ENCODE measurements at places on chromosomes 2 and 18.

GRCh38 chr18:27871726-27872125, 305.2 kb downstream of the CDH2 start:
- DNase-seq = no peak

DNA sequence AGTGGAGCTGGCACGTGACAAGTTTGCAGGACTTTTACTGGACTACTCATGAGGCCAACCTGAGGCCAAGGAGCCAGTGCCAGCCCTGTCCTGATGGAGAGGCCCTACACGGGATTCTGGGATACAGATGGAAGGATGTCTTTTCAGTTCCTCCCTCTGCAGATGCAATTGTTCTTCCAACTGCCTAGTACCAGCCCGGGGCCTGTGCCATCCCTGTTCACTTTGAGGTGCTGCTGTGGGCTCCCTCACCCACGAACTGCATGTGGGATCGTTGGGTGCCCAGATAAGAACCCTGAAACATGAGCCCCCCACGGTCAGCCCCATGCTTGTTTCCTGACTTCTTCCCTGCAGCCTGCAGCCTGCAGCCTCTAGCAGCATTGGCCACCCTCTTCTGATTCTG, 25.3 kb upstream of the LAPTM4A start:
- DNase-seq = no peak

- DNase-seq = no peak
These were observed 312.4 kb downstream of the PLCL1 start for GRCh38 chr2:198116756-198117155.

- no peak for DNase-seq
These were observed 52.6 kb upstream of the ACMSD start for GRCh38 chr2:134785659-134786430.

GRCh38 chr18:22711192-22711685, 221.9 kb upstream of the RBBP8 start:
- no peak for DNase-seq

GRCh38 chr2:12300019-12300602, 416.6 kb upstream of the TRIB2 start:
- DNase-seq = no peak

- no peak for DNase-seq
These were observed 1100.8 kb downstream of the CNTNAP5 start for GRCh38 chr2:125125902-125126301.

GRCh38 chr2:203683932-203684556, 22.4 kb upstream of the CD28 start:
- DNase-seq = no peak

DNA sequence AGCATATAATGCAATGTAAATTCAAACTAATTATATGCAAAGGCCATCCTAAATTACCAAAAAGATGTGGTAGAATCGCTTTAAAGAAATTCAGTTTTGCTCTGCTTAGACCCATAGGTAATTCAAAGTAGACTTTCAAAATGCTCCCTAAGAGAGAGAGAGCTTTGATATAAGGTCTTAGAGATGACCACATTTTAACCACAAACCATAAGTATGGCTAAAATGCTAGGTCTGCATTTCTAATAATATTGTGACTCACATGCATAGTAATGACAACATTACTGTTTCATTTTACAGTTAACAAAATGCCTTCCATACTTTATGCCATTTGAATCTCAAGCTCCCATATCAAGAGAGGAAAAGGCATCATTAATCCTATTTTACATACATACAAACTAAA, 144.5 kb downstream of the RAD51AP2 start:
- no peak for DNase-seq

DNA sequence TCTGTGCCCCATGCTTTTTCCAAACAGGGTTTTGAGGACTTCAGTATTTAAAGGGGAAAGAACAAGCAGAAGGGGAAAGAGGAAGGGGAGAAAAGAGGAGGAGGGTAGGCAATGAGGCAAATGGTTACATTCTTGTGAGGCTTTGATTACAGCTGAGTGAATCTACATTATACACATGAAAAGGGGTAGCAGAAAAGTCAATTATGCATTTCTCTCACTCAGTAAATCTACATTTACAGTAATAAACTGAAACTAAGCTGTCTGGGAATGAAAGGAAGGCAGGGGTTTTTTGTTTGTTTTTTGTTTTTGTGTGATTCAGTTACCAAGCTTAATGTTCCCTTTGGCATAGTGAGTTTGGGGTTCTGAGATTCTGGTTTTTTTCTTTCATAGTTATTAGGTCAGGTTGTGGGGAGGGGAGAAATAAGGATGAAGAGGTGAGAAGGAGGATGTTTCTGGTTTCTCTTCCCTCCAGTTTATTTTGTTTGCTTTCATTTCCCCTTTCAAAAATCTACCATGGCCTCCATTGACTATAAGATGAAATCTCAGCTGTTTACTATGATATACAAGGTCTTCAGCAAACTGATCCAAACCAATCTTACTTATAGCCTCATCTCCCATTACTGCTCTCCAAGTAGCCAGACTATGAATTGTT, 18.7 kb downstream of the C18orf63 start:
- DNase-seq = no peak

DNA sequence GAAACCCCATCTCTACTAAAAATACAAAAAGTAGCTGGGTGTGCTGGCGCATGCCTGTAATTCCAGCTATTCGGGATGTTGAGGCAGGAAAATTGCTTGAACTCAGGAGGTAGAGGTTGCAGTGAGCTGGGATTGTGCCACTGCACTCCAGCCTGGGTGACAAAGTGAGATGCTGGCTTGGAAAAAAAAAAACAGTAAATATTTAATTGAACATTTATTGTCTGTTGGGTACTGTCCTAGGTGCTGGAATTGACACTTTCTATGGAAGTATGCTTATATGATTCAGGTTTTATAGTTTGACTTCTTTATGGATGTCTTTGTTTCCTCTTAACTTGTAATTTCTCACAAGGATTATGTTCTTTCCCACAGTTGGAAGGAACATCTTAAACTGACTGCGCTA, 633.1 kb upstream of the SETBP1 start:
- DNase-seq = no peak
